ENCODE measurements at places on chromosomes 7 and 10.

- no peak for DNase-seq
Measured at GRCh38 chr10:5395168-5395567, 9.5 kb downstream of the TUBAL3 start.

GRCh38 chr10:112838784-112839481 lies 111.1 kb upstream of the TCF7L2 start:
- no peak for DNase-seq

- no peak for DNase-seq
Measured at GRCh38 chr10:125035136-125035535, 93.2 kb downstream of the ZRANB1 start.

DNA sequence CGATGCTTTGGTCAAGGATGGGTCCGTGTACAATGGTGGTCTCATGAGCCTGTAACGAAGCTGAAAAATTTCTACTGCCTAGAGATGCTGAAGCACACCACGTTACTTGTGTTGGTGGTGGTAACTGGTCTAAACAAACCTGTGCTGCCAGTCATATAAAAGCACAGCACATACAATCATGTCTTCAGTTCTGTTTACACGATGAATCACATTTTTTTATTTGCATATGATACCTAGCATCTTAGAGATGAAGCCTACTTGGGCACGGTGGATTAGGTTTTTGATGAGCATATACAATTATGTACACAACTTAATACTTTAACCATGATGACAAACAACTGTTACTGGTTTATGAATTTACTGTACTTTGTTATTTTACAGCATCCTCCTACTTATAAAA lies 201.0 kb downstream of the ZMYND11 start:
- no peak for DNase-seq

DNA sequence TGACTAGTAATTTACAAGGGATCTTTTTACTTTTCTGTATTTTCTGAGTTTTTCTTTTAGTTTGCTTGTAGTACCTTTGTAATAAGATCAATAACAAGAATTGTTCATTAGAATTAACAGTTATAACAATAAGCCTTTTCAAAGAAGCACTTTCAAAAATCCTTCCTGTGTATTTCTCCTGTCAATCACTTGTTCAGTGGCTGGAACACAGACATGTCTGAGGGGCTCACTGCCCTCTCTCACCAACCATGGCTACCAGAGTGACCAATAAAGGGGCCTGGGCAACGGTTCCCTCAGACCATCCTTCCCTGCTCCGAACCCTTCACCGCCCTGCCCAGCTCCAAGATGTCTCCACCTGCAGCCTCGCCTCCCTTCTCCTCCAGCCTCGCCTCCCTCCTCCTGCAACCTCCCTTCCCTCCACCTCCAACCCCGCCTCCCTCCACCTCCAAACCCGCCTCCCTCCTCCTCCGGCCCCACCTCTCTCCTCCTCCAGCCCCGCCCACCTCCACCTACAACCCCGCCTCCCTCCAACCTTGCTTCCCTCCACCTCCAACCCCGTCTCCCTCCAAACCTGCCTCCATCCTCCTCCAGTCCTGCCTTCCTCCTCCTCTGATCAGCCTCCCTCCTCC lies 353.4 kb downstream of the TNS3 start:
- no peak for DNase-seq

DNA sequence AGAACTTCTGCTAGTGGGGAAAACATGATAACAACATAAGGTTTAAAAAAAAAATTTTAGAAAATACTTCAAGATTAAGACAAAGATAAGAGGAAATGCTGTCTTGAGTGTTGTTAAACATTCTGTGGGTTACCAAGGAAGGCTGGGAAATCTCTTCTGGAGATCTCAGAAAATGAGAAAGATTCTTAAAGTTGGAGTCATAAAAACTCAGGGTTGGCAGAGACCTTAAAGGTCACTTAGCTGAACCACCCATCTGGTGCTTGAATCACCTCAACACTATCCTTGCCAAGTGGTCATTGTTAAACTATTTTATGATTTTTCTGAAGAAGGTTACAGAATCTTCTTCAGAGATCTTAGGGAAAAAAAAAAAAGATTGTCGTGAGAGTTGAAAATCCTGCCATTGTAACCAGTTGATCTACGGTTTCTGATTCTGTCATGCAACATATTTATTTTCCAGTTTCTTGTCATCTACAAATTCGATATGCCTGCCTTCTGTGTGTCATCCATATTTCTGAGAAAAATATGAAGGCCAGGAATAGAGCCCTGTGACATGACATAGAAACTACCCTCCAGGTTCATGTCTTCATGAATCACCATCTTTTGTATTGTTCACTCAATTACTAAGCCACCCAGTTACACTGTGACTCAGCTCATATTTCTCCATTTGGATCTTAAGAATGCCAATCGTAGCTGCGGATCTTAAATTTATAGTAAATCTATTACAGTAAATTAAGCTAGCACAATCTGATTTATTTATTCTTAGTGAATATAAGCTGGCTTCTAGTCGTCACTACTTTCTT lies 179.2 kb downstream of the ST7 start:
- no peak for DNase-seq

GRCh38 chr7:126445991-126446390 lies 806.8 kb downstream of the GRM8 start:
- DNase-seq, result no peak

GRCh38 chr10:44385696-44386441 lies 972 bp upstream of the CXCL12 start:
- no peak for DNase-seq

DNA sequence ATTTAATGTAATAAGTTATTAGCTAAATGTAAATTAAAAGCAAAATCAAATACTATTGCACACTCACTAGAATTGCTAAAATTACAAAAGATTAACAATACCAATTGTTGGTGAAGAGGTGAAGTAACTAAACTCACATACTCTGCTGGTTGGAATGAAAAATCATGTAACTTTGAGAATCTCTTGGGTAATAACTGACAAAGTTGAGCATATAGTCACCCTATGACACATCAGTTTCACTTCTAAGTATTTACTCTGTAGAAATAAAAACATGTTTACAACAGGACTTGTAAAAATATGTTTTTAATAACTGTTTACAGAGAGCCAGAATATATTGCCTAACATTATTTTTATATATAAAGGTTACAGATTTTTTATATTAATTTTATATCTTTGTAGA lies 33.6 kb downstream of the CNTNAP2 start:
- no peak for DNase-seq

GRCh38 chr10:13942035-13942434 lies 355.3 kb downstream of the PRPF18 start:
- no peak for DNase-seq

DNA sequence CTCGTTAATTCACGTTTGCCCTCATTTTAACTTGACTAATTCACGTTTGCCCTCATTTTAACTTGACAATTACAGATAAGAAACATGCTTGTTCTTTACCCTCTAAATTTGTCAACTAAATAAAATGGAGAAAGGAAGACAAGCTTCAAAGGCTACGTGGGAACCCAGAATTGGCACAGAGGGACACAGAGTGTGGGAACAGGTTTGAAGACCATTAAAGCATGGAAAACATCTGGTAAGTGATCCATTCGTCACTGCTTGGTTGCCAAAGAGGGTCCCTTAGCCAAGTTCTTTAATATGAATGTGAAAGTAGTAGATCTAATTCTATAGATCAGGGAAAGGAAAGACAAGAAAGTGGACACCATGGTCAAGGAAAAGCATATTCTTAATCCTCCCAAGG lies 57.2 kb downstream of the ITIH5 start:
- DNase-seq, result no peak

DNA sequence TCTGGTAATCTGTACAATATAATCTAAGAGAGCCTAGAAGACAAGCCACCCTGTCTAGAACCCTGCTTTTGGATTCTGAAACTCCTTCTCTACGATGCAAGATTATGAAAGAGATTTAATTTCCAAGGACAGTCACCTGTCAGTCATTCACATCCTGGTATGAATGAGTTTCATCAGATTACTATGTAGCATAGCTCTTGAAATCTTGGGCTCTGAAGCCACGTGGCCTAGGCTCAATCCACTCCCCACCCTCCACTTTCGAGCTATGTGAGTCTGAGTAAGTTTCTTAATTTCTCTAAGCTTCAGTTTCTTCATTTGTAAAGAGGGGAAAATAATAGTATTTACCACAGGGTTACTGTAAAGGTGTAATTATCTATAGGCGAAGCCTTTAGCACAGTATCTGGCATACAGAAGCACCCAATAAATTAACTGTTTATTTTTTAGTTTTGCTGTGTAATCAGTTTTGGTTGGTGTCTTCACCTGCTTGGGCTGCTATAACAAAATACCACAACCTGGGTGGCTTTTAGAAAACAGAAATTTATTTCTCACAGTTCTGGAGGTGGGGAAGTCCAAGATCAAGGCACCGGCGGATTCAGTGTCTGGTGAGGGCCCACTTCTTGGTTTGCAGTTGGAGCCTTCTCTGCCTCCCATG lies 71.3 kb downstream of the MYOF start:
- DNase-seq, result no peak

- DNase-seq, result no peak
Measured at GRCh38 chr10:90148116-90148855, 446.9 kb downstream of the KIF20B start.

DNA sequence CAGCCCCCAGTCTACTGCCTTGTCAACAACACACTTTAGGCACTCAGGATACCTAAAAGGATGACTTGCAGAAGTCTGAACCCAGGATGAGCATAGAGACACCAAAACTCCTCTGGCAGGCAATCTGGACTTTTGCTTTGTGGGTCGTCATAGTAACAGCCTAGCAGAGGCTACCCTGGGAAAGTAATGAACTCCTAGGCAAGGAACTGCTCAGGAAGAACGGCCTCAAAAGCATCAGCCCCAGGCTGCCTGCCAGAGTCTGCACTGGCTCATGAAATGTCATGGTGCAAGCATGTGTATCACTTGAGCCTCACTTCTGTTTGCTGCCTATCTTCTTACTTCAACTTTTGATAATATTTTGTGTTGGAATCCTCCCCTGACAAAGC lies 715.1 kb downstream of the GRID1 start:
- DNase-seq, result no peak

- no peak for DNase-seq
Measured at GRCh38 chr7:102444961-102445673, 11.7 kb downstream of the ORAI2 start.

DNA sequence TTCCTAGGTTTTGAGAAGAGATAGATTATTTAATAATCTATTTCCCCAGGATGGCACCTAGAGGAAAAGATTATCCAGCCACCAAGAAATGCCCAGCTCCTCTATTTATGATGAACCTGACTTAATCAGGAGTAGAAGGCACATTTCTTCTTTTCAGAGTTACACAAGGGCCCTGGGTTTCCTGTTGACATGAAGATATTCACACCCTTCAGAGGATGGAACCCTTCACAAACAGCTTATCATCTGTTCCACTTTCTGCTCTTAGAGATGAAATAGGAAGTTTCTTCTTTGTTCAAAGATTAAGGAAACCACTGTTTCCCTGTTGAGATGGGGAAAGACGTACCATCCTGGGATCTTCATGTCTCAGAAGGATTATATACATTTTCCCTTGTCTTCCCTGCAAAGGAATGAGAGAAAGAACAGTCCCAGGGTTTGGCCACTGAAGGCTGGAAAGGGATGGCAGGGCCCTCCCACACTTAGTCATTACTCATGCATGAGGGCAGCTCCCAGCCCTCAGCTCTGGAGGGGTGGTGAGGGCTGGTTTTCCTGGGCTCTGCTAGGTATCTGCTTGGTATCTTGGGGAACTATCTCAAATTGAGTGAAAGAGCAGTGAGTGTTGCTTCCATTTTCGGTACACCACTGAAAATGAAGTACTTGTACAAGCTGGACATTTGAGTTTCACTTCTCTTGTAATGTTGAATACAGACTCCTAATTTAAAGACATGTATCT lies 64.0 kb downstream of the MTPAP start:
- DNase-seq, result no peak

DNA sequence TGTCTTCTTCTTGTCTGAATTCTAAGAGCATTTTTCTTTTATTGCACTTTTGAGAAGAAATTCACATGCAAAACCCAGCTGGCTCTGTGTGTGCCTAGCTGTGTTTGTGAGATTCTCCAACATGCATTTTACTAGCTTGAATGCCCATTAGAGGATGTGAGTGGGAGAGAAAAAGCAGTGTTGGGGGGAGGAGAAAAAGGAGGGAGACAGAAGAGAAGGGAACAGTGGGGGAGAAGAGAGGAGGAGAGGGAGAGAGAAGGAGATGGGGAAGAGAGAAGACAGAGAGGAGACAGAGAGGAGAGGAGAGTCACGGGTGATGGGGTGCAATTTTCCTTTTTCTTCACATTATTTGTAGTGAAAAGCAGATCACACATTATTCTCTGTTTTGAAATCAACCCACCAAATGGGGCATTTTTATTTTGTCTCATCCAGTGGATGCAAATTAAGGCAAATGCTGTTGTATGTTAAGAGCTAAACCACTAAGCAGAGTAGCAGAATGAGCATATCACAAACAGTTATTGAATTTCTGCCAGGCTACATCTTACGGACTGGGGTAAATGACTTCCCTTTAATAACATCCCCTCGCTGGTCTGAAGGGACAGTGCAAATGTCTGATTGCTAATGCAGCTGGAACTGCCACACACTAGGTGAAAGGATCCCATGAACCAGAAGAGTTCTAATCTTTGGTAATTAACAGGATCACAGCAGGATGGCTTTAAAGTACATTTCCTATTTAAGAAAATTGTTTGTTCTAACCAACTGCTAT lies 849 bp downstream of the LRRN3 start:
- DNase-seq, result no peak

DNA sequence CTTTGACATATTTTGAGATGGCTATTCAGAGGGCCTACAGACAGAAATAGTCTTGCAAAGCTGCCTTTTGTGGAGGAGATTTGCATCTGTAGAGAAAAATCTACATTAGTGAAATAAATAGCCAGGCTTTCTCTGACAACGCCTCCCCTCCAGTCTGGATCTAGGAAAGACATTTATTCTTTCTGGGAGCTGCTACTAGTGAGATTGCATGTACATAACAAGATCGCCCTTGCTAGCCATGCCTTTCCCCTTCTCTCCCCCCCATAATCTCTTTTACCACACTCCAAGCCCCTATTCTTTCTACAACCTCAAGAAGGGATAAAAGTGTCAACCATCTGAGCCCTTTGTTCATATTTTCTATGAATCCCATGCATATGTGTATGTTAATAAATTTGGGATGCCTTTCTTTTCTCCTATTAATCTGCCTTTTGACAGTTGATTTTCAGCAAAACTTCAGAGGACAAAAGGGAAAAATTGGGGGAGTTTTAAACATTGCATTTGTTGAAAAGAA lies 194.2 kb downstream of the SNX13 start:
- DNase-seq, result no peak

GRCh38 chr10:113992471-113993011 lies 51.1 kb upstream of the ADRB1 start:
- DNase-seq, result no peak

DNA sequence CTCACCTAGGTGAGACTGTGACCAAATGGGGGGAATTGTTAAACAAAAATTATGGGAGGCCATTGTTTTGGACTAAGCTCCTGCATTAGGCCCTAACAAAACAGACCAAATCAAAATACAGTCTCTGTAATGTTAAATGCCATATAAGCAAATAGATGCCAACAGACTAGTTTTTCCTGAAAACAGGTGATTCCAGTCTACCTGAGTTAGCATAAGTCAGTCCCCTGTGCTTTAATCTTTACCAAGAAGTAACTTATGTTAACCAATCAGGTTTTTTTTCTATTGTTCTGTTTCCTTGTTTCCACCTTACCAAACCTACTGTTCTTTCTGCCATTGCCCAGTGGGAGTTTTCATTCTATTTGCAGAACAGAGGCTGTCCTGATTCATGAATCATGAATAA lies 48.0 kb downstream of the PDZD8 start:
- DNase-seq, result no peak
